ENCODE measurements at places on chromosomes 4 and X.

GRCh38 chrX:13855689-13856450 lies 39.0 kb upstream of the GPM6B start:
- DNase-seq = no peak

DNA sequence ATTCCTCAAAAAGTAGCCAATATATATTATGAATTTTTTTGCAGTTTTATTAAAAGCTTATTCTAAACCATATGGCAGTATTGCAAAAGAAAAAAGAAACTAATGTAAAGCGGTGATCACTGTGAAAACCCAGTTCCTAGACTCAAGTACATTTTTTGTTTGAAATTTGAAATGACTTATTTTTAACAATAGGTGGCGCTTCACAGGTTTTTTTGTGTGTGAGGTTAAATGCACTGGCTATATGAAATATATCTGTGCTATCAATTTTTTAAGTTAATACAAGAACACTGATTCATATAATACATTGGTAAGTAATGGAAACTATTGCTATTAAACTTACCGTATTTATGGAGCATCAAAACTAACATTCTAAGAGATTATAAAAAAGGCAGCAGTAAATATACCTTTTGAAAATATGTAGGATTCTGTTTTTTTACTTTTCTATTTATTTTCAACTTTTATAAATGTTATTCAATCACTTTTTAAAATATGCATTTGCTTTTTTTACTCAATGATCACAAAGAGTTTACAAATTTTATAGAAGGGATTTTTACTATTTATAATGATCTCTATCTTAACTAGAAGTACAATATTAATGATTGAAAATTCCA lies 5.6 kb upstream of the SPRY1 start:
- DNase-seq = peak; percentile 38

DNA sequence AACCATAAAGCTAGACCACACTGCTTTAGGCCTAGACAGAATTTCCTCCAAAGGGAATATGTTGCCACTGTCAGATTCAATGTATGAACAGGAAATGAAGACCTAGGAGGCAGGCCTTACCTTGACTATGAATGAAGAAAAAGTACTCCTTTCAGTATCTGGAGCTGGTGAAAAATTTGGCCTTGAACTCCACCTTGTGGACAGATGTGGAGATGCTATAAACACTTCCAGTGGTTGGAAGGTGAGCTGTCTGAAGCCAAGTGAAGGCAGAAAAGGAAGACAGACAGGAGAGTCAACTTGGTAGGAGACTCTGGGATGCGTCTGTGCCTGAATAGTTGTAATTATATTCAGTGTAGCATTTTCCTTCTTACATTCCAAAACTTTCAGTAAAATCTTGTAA lies 17.2 kb downstream of the SPIN3 start:
- peak; percentile 65 for DNase-seq

GRCh38 chrX:73214426-73215094 lies at the start of gene NAP1L2:
TSS of gene NAP1L2 (minus strand) at chrX:73214851. CDS start at chrX:73214492, 359 bp downstream.
- DNase-seq = peak; percentile 60

DNA sequence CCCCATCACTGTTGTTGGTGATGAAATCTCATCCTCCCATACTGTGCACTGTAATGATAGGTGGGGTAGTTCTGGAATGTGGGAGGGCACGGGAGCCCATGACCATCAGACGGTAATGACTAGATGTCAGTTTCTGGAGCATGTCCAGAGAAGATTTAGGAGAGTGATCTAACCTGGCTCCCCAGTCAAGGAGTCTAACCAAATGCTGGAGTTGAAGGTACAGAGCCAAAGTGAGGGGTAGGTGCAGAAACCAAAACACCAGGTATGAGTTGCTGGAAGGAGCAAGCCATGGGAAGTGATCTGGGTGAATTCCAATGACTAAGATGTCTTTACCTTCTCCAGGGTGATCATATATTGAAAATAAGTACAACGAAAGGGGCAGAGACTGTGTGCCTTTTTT lies 296.9 kb downstream of the INPP4B start:
- no peak for DNase-seq
